ENCODE measurements at places on chromosomes 3 and 15.

DNA sequence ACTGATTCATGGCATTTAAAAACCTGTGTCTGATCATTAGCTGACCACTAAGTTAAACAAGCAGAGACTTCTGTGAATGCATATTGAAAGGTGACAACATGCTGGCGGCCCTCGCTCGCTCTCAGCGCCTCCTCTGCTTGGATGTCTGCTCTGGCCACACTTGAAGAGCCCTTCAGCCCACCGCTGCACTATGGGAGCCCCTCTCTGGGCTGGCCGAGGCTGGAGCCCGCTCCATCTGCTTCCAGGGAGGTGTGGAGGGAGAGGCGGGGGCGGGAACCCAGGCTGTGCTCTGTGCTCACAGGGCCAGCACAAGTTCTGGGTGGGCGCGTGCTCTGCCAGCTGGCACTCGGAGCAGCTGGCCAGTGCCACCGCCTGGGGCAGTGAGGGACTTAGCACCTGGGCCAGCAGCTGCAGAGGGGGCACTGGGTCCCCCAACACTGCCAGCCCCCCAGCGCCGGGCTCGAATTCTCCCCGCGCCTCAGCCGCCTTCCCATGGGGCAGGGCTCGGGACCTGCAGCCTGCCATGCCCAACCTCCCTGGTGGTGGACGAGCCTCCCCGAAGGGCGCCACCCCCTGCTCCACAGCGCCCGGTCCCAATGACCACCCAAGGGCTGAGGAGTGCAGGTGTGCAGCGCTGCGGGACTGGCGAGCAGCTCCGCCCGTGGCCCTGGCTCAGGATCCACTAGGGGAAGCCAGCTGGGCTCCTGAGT lies 252.4 kb downstream of the ZIC4 start:
- no peak for DNase-seq

DNA sequence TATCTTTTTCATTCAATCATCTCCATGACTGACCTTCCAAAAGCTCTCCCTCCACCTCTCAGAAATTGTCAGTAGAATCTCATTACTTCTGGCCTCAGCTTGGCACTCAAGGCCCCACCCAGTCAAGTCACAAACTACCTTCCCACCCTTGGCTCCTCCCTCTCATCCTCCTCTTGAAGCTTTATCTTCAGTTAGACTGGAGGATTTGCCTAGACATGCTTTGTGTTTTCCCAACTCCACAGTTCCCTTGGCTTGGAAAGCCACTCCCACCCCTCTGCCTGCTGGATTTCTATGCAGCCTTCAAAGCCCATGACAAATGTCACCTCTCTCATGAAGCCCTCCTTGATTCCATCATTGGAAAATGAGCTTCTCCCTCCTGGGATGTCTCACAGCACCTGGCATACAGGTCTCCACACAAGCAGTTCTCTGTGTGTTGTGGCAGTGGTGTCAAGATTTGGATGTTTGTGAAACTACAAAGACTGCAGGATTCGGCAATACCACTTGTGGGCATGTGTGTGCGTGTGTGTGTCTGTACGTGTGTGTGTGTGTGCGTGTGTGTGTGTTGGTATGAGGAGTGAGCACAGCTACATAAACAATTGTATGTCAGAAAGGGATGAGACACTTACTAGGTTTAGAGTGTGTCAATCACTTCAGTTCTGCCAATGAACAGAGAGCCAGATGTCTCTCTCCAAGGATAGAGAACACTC lies 45.3 kb upstream of the VPS8 start:
- peak; percentile 34 for DNase-seq

GRCh38 chr3:68893600-68894239 lies 38.6 kb downstream of the TAFA4 start:
- peak; percentile 17 for DNase-seq

GRCh38 chr3:124766113-124767095 lies 36.2 kb downstream of the UMPS start:
- DNase-seq: no peak

- DNase-seq: no peak
Observed at GRCh38 chr15:31474059-31474868, 147.6 kb downstream of the KLF13 start.

DNA sequence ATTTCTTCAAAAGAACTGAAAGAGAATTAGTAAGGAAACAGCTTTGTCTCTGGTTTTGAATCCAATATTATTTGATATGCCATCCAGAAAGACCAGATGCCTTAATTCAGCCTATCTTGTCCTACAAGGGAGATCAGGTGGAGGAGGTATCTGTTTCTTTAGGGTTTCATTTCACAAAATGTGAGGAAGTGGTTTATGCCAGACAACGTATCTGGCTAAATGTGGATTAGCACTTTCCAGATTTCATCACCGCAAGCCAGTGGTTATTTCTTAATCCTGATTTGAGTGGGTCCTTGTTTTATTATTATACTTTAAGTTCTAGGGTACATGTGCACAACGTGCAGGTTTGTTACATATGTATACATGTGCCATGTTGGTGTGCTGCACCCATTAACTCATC lies 271.1 kb downstream of the EBLN2 start:
- no peak for DNase-seq

DNA sequence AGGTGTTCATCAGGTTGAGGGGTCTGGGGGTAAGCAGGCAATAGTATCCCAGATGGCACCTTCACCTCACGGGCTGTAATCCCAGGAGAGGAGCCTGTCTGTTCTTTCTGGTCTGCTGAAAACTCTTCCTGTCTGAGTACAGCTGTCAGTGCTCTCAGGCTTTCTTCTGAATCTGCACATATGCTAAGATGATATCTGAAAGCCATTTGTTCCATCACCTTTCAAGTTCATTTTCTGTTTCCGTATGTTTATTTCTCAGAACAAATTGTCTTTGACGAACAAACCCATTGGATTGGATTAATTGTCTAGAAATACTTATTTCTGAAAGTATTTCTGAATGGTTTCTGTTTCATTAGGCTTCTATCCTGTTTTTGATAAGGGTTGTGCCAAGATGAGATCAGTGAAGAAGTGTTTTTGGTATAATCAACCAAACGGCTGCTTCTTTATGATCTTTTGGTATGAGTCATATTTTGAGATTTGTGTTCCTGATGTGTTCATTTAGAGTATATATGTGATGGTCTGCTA lies 13.3 kb downstream of the ZNF592 start:
- DNase-seq: no peak

- no peak for DNase-seq
Observed at GRCh38 chr15:25169318-25169717, 214.5 kb downstream of the SNRPN start.

- no peak for DNase-seq
Observed at GRCh38 chr3:129398803-129399144, 29.7 kb downstream of the EFCAB12 start.

- DNase-seq: no peak
Observed at GRCh38 chr3:87575550-87575949, 299.2 kb upstream of the POU1F1 start.

GRCh38 chr15:89785064-89785773 lies 9.1 kb downstream of the MESP2 start:
- DNase-seq: no peak

GRCh38 chr3:39476783-39477182 lies 9.3 kb downstream of the MOBP start:
- DNase-seq: no peak

DNA sequence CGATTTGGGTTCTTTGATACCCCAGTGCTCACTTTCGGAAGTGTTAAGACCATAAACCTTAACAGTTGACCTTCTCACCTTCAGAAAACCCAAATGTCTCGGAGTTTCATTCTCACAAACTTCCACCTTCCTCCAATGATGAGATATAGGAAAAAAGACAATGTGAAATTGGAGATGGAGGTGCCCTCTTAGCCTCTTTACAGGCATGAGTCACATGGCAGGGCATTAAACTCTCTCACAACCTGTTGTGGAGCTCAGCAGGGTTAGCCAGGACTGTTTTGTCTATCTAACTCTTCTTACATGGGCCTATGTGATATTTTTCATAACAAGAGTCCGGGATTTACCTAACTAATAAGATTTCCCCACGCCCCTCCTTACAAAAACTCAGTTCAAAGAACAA lies 10.7 kb downstream of the AGTR1 start:
- no peak for DNase-seq

GRCh38 chr3:66489581-66489980 lies 11.2 kb downstream of the LRIG1 start:
- DNase-seq: no peak

DNA sequence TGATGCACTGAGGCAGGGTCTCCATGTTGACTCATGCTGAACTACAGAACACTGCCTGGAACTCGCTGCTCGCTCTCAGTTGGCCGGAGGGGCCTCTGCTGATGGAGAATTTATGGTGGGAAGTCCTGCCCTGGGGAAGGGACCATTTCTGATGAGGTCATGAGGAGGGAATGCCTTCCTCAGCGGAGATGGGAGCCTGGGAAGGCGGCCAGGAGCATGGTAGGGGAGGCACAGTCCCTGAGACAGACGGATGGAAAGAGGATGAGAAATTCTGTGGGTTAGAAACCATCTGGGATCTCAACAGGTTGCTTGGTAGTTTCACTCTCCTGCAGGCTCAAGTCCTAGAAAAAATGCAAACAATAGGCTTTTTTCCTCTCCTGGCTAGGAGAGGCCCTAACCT lies 56.8 kb upstream of the TPM1 start:
- no peak for DNase-seq

Measured in fibroblast of gingiva (primary cell).